ENCODE measurements at places on chromosomes 11 and 22. TPM values are rescaled to one million over a fixed set of nuclear protein-coding genes. Genes with fewer than 3 reads are reported as not detected.

- ATAC-seq, result no peak
Measured at GRCh38 chr11:3604167-3604566, 37.6 kb downstream of the ART5 start.

GRCh38 chr11:113023228-113023627 is 62.0 kb downstream of the NCAM1 start:
- ATAC-seq, result no peak

DNA sequence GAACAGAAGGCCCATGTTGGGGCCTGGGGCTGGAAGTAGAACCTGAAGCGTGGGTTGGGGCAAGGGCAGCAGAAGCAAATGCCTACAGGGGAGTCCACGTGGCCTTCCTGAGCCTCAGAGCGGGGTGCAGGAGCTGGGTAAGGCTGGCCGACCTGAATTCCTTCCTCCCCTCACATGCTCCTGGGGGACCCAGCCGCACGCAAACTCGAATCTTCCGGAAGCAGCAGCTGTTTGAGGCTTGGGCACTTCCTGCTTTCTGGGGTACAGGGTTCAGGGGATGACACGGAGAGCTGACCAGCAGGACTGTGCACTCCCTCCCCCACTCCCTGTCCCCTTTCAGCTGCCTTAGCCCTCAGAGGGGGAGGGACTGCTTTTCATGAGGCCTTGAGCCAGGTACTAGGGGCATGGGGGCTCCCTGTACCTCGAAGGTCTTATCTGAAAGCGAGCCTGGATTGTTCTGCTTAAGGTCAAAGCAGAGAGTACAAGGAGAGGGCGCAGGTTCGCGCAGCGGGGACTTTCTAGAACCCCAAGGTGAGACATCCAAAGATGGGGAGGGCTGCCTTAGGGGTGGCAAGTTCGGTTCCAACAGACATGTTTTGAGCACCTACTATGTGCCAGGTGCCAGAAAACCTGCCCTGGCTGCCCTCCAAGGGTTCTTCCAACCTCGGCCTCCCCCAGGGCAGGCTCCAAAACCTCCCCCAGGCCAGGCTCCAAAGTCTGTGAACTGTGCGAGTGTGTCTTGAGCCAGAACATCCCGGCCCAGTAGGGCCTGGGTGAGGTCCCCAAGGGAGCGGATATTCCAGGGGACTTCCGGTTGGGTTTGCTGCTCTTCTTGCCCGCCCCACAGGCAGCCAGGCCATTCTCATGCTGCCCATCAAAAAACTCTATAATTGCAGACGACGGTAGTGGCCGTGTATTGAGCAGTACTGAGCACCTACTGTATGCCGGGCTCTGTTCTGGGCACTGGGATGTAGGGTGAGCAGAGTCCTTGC is 1.7 kb downstream of the NCF4 start:
- ATAC-seq, result peak; percentile 39

- no peak for ATAC-seq
Measured at GRCh38 chr11:120317689-120318480, 7.2 kb upstream of the TLCD5 start.

GRCh38 chr11:101453682-101454081 is 130.1 kb downstream of the TRPC6 start:
- ATAC-seq, result no peak

GRCh38 chr11:45110562-45110961 is 35.9 kb upstream of the PRDM11 start:
- ATAC-seq, result peak; percentile 56

- no peak for ATAC-seq
Measured at GRCh38 chr22:19959587-19960490, 18.2 kb upstream of the TXNRD2 start.

GRCh38 chr11:235997-236773 is at the start of gene SIRT3:
Gene SIRT3 (minus strand): TSS chr11:236342. CDS start chr11:236328, 14 bp downstream.
- peak; percentile 93 for ATAC-seq

- ATAC-seq, result no peak
Measured at GRCh38 chr11:45655012-45655283, 10.5 kb downstream of the CHST1 start.

DNA sequence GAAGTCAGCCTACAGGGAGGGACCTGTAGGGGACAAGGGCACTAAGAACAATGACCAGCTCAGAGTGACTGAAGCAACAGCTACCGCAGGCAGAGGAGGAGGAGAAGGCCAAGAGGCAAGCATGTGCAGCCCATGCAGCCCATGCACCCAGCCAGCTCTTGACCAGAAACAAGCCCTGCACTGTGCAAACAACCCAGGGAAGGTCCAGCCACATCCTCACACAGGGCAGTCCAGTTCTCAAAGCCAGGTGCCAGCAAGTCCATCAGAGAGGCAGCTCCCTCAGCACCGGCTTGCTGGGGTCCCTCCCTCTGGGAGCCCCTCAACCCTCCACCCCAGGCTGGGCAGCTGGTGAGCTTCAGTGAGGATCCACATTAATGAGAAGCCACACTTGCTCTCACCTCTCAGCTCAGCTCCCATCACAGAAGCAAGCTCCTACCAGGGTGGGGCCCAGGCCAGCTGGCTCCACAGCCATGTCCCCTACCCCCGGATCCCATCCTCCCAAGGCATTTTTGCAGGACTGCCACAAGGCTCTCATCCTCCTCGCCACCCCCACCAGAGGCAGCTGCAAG is 7.1 kb downstream of the DGCR2 start:
- ATAC-seq, result no peak

DNA sequence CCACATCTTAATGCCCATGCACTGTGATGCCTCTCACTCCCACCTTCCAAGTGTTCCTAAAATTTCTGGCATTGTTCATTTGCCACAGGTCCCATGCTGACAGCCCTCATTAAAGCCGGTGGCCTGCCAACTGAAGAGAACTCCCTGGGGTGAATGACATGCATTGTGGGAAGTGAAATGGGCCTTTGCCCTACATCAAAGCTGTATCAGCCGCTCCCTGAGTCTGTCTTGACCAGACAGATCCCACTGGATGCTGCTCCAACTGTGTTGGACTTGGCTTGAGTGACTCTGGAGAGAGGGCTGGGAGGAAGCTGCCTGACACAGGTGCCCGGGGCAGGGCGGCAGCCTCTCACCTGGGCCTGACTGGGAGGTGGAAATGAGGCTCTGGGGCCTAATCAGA is 8.8 kb upstream of the SEC14L4 start:
- no peak for ATAC-seq

DNA sequence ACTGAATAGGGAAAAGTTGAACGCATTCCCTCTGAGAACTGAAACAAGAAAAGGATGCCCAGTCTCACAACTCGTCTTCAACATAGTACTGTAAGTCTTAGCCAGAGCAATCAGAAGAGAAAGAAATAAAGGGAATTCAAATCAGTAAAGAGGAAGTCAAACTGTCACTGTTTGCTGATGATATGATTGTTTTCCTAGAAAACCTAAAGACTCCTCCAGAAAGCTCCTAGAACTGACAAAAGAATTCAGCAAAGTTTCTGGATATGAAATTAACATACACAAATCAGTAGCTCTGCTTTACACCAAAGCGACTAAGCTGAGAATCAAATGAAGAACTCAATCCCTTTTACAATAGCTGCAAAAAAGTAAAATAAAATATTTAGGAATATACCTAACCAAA is 471.2 kb upstream of the CNTN5 start:
- ATAC-seq, result no peak

DNA sequence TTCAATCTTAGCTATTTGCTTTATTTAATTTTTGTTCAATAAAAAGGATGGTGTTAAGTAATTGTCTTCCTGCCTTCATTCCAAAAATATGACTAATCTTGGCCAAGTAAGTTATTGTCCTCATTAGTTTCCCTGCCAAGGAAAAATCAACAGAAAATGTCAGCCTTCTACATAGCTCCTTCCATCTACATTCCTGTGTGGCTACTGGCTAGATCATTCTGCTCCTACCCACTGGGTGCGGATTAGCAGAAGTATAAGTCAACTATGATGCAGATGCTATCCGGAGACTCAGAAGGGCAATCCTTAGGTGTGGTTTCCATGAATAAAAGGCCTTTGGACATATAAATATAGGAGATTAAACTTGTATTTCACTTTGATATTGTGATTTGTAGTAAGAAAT is 154.4 kb downstream of the SBF2 start:
- ATAC-seq, result no peak

DNA sequence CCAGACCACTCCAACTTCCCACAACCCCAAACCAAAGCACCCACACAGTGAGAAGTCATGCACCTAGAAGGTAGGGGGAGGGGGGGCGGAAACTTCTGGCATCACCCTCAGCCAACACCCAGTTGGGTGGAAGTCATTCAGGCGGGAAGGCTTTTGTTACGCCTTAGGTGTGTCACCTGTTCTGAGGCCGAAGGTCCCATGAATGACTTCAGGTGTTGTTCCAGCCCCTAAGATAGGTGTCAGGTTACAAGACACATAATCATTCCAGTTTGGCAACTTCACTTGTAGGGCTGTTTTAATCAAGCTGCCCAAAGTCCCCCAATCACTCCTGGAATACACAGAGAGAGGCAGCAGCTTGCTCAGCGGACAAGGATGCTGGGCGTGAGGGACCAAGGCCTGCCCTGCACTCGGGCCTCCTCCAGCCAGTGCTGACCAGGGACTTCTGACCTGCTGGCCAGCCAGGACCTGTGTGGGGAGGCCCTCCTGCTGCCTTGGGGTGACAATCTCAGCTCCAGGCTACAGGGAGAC is at the start of gene TMPRSS4:
Gene TMPRSS4, plus strand, starts transcription at position 325 of the 528 bp plus-strand sequence. CDS start 225 bp downstream, outside the sequence.
- ATAC-seq, result no peak

CRYAB gene
- total RNA-seq, result 440 TPM

PNPLA3 gene
- not detected for total RNA-seq

TAF6L gene
- total RNA-seq, result 23.4 TPM

ACTN3 gene
- total RNA-seq, result not detected

ANO3 gene
- 0.27 TPM for total RNA-seq

EIF3D gene
- total RNA-seq, result 297 TPM

MPPED2 gene
- 3.8 TPM for total RNA-seq

UFD1 gene
- 22.7 TPM for total RNA-seq

CLDN5 gene
- total RNA-seq, result 62.3 TPM

TNNT3 gene
- total RNA-seq, result 1.7 TPM

CARD18 gene
- total RNA-seq, result not detected

C11orf42 gene
- total RNA-seq, result not detected

All from gastroesophageal sphincter (tissue), 4 donors.